ENCODE measurements at places on chromosomes 5 and 9.

GRCh38 chr9:82038897-82039296 lies 50.3 kb downstream of the SPATA31D1 start:
- DNase-seq, result no peak

GRCh38 chr5:109281136-109281690 lies 128.6 kb downstream of the PJA2 start:
- no peak for DNase-seq

- no peak for DNase-seq
These were observed 378.5 kb downstream of the MLLT3 start for GRCh38 chr9:20243841-20244240.

GRCh38 chr9:127926906-127927200 lies 3.7 kb downstream of the PIP5KL1 start:
- DNase-seq, result no peak

DNA sequence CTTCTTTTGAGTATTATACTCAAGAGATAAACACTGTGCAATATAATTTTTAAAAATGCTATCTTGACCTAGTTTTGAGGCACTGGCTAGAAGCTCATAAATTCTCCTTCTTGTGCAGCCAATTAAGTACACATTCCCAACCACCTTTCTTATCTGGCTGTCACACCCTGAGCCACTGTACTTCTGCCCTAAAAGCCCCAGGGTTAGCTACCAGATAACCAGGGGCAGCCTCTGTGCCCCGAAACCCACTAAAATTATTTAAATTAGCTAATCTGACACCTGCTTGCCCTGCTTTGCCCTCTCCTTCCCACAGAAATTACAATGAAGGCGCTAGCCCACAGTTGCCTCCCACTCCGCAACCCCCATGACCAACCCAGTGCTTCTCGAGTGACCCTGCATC lies 597.3 kb upstream of the TYRP1 start:
- no peak for DNase-seq

GRCh38 chr9:105290418-105290817 lies 46.0 kb downstream of the SLC44A1 start:
- no peak for DNase-seq

GRCh38 chr5:31226651-31227050 lies 33.2 kb downstream of the CDH6 start:
- no peak for DNase-seq
